NCI-H2029 treated with DMSO at 0.1 percent for 48 hours (cell line): ENCODE measurements at places on chromosomes 11 and 22.
A peak's percentile ranks its signal among the peaks of the same experiment; 100 is the strongest.

GRCh38 chr22:49354516-49355210, 473.0 kb downstream of the BRD1 start:
- DNase-seq, result no peak

GRCh38 chr11:125950696-125951651, 5.1 kb downstream of the VSIG10L2 start:
- DNase-seq, result no peak

DNA sequence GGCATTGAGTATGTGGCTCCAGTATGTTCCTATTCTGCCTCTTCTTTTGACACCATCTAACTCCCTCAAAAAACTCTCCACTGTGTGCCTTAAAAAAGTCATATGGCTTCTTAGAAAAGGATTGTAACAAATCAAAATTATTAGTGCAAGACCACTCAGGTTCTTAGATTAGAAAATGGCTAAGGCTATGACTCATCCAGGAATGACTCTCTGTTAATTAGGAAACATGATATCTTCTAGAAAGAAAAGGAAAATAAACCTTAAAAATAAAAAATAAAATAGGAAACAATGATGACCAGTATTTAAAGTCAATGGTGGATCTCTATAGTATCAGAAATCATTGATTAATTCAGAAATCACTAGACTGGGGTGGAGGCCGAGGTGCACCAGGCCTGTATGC, 21.7 kb downstream of the SLC25A17 start:
- DNase-seq, result no peak

DNA sequence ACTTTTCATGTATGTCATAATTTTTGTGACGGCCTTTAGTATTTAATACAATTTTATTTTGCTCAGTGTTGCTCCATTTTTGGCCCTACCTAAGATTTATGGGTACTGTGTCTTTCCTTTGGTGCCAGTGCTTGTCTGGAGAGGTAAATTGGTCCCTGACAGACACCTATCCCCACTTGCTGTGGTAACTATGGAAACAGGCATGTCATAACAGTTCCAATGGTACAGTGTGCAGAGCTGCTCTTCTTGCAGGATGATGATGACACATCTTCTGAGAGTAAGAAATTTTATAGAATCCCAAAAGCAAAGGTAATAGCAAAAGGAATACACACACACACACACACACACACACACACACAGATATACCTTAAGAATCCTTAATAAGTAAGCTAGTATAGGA, 118.5 kb downstream of the ELP4 start:
- no peak for DNase-seq

- DNase-seq, result no peak
Measured at GRCh38 chr11:60502221-60502775, 9.7 kb downstream of the MS4A12 start.

DNA sequence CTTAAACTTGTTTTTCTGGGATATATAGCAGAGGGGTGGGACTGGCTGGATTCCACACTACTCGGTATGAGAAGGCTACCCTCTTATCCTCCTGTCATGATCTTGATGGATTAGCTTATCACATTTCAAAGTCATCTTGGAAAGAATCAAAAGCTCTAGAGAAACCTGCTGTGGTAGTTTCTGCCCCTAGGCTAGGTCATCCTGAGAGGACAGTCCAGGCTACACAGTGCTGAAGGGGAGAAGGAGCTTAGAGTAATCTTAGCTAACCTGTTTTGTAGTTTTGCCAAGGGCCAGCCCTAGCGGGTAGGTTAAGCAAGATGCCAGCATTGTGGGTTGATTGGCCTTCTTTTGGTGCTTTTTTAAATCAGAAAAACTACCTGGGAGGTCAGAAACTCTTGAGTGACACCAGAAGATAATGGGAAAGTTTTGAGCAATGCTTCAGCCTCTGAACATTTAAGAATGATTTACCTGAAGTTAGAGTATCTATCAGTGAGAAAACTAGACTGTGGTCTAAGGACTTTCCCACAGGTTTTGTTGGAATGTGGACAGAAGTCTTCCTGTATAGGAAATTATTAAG, 21.3 kb downstream of the PIWIL4 start:
- DNase-seq, result no peak

DNA sequence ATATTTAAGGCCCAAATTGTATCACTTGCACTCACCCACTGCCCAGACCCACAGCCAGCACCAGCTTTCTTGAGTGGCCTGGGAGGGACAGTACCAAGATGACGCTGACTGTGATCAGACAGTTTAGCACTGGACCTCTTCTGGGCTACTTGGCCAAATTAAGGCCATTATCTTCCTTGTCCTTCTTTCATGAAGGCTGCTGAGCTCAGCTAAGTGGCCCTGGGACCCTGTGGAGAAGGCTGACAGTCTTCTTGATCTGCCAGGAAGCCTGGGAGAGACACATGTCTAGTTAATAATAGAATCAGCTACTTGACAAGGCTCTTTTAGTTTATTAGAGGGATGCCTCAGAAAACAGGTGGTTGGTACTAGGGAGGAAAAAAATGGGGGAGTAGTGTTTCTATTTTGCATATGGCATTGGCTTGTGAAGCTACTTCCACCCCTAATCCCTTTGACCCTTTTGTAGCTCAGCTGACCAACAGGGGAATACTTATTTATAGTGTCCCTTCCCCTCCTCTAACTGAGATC, 127.9 kb upstream of the NTM start:
- no peak for DNase-seq

GRCh38 chr11:116742104-116742503, 30.7 kb downstream of the BUD13 start:
- no peak for DNase-seq

DNA sequence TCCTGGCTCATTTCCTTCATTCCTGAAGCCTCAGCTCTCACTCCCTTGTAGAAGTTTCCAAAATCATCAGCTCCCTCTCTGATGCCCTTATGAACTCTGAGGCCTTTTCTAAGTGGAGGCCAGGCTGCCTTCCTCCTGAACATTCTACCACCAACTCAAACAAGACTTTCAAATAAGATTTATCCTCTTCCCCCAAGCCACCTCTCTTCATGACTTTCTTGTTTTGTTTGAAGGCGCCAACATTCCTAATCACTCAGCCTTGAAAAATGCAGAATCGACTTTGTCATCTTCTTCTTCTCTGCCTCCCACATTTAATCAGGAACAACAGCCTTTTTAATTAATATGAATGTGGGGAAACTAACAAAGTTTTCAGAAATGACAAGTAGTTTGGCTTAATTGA, 927.9 kb downstream of the OPCML start:
- no peak for DNase-seq

DNA sequence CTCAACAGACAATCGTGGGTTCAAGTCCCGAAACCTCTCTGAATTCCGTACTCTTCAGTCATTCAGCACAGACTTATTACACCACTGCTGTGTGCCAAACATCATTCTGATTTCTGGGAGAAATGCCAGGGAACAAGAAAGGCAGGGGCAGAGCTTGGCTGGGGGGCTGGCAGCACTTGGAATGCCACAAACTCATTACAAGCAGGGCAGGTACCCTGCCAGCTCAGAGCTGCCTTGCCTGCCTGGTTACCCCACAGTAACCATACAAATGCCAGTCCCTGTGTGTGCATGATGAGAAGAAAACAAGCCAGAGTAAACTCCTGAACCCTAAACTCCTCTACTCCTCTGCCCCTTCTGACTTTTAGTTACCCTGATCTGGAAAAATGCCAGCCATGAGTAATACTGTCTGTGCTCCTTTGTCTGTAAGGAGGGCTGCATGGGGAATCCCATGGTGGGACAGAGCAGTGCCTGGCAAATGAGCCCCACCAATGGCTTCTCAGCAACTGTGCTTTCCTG, 6.9 kb upstream of the RAD9A start:
- no peak for DNase-seq

GRCh38 chr11:128905345-128906184, 14.4 kb downstream of the KCNJ5 start:
- peak; percentile 38 for DNase-seq

DNA sequence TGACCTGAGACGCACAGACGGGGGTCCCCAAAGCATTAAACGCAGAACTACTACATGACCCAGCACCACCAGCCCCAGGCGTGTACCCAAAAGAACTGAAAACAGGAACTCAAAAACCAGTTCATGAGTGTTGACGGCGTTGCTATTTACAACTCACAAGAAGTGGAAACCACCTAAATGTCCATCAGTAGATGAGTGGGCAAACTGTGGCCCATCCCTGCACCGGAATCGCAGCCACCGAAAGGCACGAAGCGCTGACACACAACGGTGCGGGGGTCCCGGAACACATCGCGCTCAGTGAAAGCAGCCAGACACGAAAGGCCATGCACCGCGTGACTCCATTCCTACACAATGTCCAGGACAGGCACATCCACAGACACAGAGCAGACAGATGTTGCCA, 79.2 kb downstream of the TRMU start:
- DNase-seq, result no peak

- no peak for DNase-seq
Measured at GRCh38 chr11:116792869-116793771, 1.4 kb upstream of the APOA5 start.

GRCh38 chr11:31797190-31798056, 13.7 kb downstream of the PAX6 start:
- no peak for DNase-seq

DNA sequence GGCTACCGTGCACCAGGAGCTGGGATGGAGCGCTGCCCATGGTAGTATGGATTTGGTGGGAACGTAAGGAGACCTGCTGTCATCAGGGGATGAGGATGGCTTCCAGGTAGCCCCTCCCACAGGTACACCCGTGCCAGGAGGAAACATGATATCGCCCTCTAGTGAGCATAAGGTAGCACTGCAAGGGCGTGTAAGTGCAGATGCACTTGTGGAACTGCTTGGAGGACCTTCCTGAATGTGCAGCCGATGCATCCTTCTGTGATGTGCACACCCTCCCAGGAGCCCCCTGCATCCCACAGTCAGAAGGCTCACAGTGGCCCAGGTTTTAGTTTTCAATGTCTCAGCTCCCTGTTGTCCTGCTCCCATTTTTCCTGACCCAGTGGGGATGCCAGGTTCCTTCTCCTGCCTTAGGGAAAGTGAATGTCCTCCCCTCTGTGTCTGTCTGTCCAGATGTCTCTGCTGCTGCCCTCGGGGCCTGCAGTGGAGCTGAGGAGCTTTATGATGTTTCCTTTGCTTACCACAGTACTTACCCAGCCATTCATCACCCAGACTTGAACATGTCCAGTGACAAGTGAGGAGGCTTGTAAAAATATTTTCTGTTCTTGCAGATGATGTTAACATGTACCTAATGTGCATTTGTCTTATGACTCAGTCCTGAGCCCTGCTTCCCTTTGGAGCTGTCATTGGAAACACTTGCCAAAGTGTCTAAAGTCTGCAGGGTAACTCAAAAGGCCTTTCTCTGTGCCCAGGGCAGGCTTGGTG, 49.2 kb downstream of the DBX1 start:
- DNase-seq, result peak; percentile 81

DNA sequence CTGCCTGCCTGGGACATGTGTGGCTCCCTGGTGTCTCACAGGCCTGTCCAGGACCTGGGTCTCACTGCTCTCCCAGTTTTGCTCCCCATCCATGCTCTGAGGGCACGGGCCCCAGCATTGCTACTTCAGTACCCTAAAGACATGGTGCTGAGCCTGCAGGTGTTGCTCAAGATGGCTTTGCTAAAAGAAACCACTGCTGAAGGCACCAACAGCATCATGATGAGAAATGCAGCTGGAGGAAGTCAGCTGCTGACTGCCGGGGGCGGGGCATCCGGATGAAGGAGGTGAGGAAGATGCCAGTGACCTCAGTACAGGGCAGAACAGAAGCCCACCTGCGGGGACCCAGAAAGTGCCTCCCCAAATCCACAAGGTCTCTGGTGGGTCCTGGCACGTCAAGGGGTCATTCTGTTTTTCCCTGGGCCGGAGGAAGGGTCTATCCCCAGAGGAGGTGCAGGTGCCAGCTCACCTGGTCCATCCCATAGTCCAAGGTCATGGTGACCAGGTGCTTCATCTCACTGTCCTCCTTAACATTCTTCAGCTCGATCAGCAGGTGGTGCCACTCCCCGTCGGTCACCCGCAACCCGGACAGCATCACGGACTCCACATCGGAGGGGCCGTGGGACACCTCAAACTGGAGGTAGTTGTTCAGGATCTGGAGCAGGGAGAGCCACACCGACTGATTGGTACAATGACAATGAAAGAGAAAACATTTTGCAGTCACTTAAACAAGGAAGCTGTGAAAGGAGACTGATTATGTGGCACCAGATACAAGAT, 63.9 kb downstream of the TRMU start:
- DNase-seq, result no peak
